Cortex of kidney (tissue), 1 donor: ENCODE measurements at places on chromosomes 12 and 14.

- no peak for DNase-seq
Measured at GRCh38 chr14:87331991-87332390, 661.0 kb downstream of the GALC start.

GRCh38 chr12:31322801-31323207 lies 3.1 kb downstream of the SINHCAF start:
- no peak for DNase-seq

DNA sequence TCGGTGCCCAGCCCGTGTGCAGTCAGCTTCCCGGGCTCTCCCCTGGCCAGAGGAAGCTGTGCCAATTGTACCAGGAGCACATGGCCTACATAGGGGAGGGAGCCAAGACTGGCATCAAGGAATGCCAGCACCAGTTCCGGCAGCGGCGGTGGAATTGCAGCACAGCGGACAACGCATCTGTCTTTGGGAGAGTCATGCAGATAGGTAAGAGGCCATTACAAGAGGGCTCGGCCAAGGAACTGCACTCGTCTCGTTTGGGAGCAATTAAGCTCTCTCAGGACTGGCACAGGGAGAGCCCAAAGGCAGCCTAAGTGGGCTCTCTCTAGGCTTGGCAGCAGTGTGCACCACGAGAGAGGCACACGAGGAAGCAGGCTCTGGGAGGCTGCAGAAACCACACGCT lies 3.7 kb downstream of the WNT5B start:
- DNase-seq: no peak

- DNase-seq: no peak
Measured at GRCh38 chr12:114406984-114407841, 1.3 kb upstream of the TBX5 start.

DNA sequence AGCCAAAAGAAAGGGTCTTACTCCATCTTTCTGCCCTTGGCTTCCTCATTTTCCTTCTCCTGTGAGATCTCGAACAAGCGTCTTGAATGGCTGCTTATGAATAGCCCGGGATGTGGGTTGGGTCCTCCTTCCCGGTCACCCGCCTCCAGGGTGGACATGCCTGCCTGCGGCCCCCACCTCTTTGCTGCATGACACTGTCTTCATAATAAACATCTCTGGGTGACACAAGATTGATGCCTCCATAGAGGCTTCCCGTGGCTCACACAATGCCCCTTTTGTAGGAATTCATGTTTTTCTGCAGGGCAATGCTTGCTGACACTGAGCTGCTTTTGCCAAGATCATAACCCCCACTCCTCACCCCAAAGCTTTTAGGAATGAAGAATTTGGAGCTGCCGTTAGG lies 125.9 kb downstream of the ZNF664 start:
- DNase-seq: no peak

DNA sequence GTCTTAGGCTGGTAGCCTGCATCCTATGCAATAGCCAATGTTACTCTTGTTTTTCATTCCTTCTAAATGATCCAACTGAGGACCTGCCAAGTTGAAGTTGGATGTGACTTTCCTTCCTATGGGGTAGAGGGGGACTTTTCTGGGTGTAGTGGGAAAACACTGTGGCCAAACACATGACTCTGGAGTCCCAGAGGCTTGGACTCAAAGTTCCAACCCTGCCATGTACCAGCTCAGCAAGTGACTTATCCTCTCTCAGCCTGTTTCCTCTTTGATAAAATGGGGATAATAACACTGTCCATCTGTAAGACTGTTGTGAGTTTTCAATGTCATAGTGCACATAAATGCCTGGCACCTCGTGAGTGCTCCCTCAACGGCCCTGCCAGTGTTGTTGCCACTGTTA lies 97.0 kb downstream of the ZFP36L1 start:
- DNase-seq: no peak
